ENCODE measurements at places on chromosomes 2 and 18.

- no peak for DNase-seq
Measured at GRCh38 chr2:12227941-12228608, 481.6 kb downstream of the LPIN1 start.

DNA sequence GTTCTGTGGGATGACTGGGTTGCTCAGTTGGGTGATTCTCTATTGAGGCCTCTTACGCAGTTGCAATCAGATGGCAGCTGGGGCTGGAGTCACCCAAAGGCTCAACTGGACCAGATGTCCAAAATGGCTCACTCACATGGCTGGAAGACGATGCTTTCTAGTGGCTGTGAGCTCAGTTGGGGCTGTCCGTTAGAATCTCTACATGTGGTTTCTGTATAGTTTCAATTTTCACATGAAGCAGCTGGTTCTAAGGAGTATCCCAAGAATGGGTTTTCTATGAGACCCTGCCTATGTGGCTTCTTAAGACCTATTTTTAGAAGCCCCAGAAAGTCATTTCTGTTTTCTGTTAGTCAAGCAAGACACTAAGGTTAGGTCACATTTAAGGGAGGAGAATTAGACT is 4.4 kb downstream of the XRCC5 start:
- no peak for DNase-seq

DNA sequence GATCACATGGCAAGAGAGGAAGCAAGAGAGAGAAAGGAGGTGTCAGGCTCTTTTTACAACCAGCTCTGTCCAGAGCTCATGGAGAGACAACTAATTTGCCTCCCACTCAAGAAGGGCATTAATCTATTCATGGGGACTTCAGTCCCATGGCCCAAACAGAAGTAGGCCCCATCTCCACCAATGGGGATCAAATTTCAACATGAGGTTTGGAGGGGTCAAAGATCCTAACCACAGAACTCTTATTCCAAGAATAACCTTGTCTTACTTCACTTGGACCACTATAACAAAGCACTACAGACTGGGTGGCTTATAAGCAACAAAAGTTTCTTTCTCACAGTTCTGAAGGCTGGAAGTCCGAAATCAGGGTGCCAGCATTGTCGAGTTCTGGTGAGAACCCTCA is 31.8 kb downstream of the GRB14 start:
- DNase-seq: no peak

DNA sequence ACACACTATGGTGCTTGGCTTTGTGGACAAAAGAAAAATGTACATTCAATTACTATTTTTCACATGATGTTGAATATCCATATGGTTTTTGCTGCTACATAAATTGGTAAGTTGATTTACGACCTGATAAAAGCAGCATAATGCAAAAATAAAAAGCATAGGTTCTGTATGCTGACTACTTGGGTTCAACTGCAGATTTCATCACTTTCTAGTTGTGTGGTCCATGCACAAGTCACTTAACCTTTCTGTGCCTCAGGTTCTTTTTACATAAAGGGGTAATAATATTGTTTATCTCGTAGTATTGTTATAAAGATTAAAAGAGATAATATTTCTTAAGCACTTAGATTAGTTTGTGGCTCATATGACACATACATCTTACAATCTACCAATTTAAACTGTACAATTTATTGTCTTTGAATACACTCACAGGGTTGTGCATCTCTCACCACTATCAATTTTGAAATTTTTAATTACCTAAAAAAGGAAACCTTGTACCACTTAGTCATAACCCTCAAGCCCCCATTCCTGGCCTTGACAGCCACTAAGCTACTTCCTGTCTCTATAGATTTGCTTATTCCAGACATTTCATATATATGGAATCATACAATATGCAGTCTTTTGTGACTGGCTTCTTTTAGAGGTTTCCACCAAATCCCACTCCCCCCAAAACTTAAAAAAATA is 1443.9 kb downstream of the SUCLG1 start:
- no peak for DNase-seq

DNA sequence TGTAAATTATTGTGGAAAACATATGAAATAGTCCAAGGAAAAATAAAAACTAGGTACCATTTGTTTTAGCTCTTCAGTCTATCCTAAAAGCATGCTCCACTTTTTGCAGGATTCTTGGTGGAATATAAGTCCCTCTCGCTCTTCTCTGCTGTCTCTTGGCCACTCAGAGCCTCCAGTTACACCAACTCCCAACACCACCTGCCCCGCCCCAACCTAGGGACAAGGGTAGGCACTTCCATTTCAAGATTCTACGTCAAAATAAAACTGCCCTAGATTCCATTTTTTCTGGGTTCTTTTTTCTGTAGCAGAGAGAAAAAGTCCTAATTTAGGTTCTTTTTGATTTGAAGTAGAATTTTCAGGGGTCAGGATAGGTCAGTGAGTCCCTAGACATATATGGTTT is 1036.2 kb upstream of the POU3F3 start:
- no peak for DNase-seq

GRCh38 chr2:42775186-42775585 is 11.3 kb upstream of the OXER1 start:
- no peak for DNase-seq

GRCh38 chr18:74563999-74564398 is 29.7 kb downstream of the CNDP1 start:
- no peak for DNase-seq

- DNase-seq: no peak
Measured at GRCh38 chr2:63865159-63865799, 23.6 kb downstream of the UGP2 start.

GRCh38 chr2:71747559-71747958 is 294.2 kb downstream of the DYSF start:
- no peak for DNase-seq

DNA sequence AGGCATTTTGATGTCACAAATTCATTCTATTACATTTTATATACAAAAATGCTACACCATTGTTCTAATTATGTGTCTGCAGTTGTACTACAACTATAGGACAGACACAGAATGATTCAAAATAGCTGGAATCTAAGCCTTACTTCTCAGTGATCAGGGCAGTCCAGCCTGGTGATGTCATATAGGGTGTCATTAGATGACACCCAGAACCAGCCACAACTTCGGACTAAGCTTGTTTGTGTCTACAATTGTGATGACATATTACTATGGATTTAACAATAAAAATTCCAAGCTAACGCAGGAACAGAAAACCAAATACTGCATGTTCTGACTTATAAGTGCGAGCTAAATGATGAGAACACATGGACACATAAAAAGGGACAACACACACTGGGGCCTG is 31.0 kb downstream of the M1AP start:
- no peak for DNase-seq

DNA sequence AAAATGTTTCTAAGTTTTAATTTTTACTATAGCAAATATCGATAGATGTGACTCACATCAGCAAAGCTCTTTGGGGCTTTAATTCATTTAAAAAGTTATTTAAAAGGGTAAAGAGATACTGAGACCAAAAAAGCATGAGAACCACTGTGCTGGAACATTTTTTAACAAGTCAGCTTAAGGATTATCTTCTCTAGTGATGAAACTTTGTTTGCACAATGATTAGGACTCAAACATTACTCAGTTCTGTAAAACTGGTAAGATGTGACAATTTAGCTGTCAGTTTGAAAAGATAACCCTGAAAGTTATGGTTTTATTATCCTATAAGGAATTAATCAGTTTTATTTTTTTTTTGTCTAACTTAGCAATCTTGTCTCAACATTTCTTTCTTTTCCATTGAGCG is 301.4 kb downstream of the TSN start:
- no peak for DNase-seq

DNA sequence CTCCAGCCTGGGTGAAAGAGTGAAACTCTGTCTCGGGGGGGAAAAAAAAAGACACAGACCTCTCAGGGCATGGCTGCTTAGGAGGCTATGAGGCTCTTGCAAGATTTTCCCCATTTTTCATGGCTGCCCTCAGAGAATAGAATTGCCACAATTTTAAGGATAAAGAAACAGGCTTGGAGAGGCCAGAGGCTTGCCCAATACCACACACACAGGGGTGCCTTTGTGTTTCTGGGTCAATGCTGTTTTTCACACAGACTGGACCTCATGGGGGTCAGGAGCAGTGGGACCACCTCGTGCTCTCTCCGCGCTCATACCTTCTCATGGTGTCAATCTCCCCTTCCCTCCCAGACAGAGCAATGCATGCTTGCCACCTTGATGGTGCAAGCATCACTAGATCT is 65.4 kb upstream of the ST3GAL5 start:
- DNase-seq: no peak

Measured in activated effector memory CD4-positive, alpha-beta T cell treated with Interleukin-2 at 50 U/mL for 16 hours (primary cell).